ENCODE measurements at places on chromosomes 6 and 20.

DNA sequence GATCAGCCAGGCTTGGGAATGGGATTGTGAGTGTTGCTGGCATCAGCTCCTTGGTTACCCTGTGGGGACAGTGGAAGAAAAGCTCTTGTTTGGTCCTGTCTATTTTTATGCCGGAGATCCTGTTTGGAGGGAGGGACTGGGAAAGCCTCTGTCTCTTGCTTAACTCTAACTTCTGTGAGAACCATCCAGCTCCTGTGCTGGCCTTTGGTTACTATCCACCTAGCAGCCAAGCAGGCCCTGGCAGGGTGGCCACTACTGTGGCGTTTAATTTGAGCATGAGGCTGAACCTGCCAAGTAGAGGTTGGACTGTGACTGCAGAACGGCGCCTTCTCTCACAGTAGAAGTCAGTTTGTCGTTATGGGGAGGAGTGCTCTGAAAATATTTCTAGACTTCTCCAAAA is 193.3 kb downstream of the UTRN start:
- no peak for DNase-seq

- no peak for DNase-seq
These were observed 308.9 kb upstream of the EXOC2 start for GRCh38 chr6:1001655-1002349.

DNA sequence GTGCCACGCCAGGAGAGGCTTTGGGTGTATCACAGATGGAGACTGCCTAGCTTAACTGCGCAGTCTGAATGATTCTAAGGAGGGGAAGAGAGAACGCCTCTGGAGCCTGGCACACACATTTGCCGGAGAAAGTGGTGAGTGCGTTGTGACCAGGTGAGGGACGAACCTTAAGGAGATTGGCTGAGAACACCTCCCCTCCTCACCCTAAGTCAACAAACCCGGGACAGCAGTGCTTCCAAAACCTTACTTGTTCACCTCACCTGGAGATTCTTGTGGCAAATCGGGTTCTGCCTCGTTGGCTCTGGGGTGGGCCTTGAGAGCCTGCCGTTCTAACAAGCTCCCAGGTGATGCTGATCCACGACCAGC is 9.4 kb downstream of the SYNJ2 start:
- DNase-seq = no peak

DNA sequence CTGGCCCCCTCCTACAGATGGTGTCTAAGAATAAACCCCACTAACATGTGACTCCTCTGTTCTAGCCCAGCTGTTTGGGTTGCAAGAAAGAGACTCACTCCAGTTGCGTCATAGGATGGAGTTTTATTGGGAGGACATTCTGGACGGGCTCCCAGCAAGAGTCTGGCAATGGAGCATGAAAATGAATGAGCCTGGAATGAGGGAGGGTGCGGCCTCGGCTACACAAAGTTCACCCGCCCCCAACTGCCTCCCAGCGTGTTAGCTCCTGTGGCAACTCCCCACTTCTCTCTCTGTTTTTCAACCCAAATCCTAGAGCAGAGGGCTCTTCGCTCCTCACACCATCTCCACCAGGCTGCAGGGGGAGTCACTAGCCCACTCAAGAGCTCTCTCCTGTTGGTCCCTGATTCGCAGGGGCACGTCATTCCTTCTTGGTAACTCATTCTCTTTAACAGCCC is 5.1 kb upstream of the ADAM33 start:
- peak; percentile 46 for DNase-seq

GRCh38 chr6:16704401-16705045 is 56.7 kb downstream of the ATXN1 start:
- peak; percentile 49 for DNase-seq

DNA sequence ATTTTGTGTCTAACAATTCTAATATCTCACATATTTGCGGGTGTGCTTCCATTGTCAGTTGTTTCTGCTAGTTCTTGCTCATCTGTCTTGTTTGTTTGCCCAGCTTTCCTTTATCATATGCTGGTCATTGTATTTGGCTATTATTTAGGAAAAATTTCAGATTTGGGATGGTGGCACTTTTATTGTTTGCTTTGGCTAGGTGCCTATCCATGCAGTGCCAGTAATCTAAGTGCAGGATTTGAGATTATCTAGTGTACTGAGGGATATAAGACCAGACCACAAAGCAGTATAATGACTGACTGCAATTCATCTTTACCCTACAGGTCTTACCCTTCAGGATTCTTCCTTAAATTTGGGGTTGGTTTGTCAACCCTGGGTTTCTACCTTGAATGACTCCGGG is 63.9 kb downstream of the NINL start:
- no peak for DNase-seq

- DNase-seq = no peak
These were observed 423.2 kb downstream of the PREX1 start for GRCh38 chr20:48404598-48404997.

DNA sequence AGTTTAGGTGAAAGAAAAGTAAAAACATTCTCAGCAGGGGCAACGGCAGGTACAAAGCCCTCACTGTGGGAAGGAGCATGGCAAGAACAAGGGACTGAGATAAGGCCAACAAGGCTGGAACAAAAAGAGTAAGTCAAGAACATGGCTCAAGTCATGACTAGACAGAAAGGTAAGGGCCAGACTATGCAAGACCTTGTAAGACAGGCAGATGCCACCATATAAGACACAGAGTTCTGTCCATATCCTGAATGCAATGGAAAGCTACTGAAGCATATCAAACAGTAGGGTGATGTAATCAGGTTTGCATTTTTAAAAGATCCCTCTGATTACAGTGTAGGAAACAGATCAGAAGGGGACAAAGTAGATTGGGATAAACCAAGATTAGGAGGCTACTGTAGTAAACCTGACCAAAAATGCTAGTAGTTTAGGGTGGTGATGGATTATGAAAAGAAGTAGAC is 5.5 kb downstream of the REV3L start:
- no peak for DNase-seq

Data from A172 (cell line).